ENCODE measurements at places on chromosomes 7 and 10.

DNA sequence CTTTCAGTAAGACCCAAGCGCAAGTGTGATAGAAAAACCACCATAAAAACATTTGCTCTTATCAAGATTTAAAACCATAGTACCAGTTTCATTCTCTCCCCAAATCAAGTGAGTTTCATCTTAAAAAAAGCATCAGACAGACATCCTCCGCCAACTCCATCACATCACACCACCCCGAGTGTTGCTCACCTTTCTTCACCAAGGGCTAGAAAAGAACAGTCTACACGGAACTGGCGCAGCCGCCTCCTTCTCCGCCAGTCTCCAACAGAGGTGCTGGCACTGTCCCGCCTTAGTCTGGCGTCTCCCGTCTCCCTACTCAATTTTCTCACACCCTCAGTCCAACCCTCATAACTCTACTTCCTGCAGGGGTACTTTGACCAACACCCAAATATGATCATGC, 46.9 kb upstream of the WIPI2 start:
- no peak for DNase-seq

- no peak for DNase-seq
Measured at GRCh38 chr10:126235979-126236851, 152.1 kb downstream of the ADAM12 start.

GRCh38 chr10:88017781-88018180, 154.4 kb downstream of the PTEN start:
- no peak for DNase-seq

DNA sequence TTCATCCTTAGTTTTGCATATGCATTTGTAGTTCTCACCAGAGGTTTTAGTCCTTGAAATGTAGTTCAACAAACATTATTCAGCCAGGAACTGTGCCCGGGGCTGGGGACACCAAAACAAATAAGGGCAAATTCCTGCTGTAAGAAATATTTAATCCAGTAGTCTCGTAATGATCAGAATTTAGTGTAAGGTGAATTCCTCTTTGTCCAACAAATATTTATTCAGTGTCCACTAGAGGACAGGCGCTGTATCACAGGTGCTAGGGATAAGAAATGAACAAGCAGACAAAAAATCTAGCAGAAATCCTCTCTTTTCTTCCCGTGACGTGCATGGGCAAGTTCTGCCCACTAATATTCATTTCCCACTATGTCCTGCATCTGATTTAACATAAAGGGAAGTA, 17.6 kb downstream of the LGI1 start:
- DNase-seq, result no peak

DNA sequence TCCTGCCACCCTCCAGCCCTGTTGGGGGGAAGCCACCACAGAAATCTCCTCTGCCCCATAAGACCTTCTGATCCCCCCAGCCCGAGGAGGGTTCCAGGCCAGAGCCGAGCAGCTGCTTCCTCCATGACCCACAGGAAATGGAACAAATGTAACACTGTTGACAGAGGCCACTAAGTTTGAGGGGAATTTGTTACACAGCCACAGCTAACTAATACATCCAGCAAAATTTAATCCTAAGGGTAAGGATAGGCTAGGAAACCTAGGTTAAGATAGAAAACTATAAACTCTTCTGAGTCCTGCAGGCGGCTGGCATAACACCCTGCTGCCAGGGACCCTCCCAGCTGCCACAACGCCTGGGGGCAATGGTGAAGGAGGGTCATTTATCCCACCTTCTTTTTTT, 66.8 kb upstream of the PDGFA start:
- DNase-seq, result no peak

GRCh38 chr7:17421941-17422340, 123.5 kb downstream of the AHR start:
- DNase-seq, result no peak

DNA sequence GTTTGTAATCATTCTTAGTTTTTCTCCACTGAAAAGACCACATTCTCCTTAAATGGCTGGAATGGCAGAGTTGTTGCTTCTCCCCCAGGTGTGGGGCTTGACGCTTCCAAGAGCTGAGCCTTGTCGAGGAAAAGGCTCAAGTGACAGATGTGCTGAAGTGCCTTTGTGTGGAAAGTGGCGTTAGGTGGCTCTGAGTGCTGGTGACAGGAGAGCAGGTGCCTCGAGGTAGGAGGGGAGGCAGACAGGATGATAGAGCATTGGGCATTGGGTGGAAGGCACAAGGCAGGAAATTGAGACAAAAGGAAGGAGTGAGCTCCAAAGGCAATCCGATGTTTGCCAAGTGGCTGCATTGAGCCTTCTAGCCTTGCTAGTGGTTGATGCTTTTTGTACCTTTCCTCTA, 6.7 kb downstream of the KIAA1217 start:
- no peak for DNase-seq

- DNase-seq, result no peak
Measured at GRCh38 chr7:101104193-101104713, 19.0 kb downstream of the TRIM56 start.

DNA sequence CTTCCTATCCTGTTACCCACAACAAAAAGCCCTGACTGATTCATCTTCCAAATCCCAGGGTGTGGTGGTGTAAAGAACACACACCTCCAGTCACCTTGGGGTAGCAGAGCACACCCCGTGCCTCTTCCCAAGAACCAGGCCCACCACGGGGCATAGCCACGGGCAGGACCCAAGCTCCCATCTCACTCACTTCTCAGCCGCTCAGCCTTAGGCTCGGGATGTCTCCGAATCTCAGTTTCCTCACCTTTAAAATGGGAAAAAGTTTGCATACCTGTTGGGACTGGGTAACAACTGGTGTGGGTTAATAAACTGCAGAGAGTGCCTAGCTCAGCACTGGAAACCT, 139.0 kb downstream of the FGFR2 start:
- no peak for DNase-seq

DNA sequence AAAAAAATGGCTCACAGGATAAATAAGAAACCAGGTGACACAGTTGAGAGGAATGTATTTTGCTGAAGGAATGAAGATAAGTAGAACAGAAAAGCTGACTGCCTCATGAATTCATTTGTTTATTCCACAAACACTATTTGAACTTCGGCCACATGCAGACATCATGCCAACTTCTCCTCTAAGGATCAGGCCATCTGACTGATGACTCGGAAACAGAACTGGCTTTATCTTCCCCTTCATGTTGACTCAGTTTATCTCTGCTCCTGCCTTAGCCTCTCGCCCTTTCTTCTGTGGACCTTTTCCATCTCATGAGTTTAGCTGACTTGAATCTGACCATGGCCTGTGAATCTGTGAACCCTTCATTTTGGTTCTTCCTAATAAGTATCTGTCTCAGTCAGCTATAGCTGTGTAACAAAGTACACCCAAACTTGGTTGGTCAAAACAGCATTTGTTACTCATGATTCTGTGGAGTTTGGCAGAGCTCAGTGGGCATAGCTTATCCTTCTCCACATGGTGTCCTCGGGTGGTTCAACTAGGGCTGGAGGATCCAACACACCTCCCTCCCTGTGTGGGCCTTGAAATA, 44.0 kb upstream of the GRID1 start:
- DNase-seq, result no peak

- no peak for DNase-seq
Measured at GRCh38 chr10:3469639-3470020, 297.0 kb upstream of the PITRM1 start.

DNA sequence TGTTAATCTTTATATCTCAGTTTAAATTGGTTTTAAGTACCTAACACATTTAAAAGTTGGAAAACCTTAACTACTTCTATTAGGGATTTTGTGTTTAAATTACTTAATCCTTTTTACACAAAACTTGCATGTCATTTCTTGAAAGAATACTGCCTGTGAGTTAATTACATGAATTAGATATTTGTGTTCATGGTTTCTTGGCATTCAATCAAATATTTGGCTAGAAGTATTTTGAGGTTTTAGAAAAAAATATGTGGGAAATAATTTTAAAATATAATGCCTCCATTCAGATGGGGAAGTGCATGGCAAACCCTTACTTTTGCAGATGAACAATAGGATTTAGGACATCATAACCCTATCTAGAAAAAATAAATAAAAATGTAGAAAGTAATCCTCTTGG, 186.5 kb upstream of the SEMA3E start:
- no peak for DNase-seq

GRCh38 chr10:63744060-63744941, 223.1 kb downstream of the REEP3 start:
- DNase-seq, result no peak

DNA sequence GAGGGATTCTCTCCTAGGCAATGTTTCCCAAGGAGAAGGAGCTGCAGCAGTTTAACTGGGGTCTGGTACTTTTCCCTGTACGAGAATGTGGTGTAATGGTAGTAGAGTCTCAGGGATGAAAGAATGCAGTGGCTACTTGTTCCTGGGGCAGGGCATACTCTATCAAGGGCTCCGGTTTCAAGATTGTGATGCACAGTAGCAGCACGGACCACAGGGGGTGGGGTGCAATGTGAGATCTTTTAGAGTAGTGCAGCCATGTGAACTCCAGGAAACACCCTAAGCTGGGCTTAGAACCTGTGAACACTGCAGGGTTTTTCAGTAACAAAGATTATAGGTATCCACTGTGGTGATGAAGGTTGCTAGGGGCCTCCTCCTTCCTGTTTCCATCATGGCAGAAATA, 903.9 kb downstream of the NRG3 start:
- DNase-seq, result no peak

- no peak for DNase-seq
Measured at GRCh38 chr7:46215987-46216567, 295.0 kb upstream of the IGFBP3 start.

DNA sequence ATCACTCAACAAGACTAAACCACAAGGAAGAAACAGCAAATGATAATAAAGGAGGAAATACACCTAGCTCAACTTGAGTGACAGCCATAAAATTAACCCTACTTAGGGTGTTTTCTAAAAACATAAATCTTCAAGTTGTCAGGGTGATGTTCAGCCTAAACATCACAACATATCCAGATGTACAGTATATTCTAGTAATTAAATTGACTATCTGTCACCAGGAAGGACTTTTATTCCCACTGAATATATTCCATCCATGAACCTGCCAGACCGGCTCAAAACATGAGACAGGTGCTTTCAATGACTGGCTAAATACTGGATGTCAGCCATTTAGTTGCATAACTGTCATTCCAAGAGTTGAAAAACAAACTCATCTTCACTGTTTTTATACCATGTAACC, 298.1 kb upstream of the NEBL start:
- DNase-seq, result no peak

DNA sequence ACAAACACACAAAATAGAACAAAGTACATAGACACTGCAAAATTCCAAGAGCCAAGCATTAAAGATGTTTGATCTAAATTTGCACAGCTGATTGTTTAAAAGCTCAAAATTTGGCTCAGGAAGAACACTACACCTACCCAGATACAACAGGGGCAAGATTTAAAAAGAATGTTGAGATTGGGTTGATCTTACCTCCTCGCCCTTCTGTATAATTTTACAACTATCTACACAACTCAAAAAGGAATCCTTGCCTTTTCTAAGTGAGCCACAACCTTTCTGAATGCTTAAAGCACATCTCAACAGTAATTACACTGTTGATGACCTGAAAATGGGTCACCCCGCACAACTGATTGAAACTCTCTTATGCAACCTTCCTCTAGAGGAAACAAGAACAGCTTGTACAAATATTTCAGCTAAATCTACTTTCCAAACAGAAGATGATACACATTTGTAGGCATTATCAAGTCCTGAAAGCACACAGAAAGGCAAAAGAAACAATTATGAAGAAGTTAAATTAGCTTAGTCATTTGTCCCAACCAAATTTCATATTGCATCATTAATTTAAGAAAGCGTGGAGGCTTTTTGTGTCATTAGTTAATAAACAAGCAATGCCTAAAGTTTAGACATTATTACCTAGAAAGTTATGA, 75.5 kb downstream of the UBE2H start:
- DNase-seq, result no peak

GRCh38 chr7:25379351-25380300, 151.3 kb upstream of the NPVF start:
- DNase-seq, result no peak

GRCh38 chr7:75737856-75738603, 711 bp downstream of the HIP1 start:
- DNase-seq, result no peak

GRCh38 chr10:69650589-69651261, 20.7 kb downstream of the FAM241B start:
- no peak for DNase-seq

GRCh38 chr7:155512246-155512887, 34.0 kb downstream of the CNPY1 start:
- no peak for DNase-seq

- DNase-seq, result no peak
Measured at GRCh38 chr10:128419466-128420019, 293.3 kb upstream of the MKI67 start.

DNA sequence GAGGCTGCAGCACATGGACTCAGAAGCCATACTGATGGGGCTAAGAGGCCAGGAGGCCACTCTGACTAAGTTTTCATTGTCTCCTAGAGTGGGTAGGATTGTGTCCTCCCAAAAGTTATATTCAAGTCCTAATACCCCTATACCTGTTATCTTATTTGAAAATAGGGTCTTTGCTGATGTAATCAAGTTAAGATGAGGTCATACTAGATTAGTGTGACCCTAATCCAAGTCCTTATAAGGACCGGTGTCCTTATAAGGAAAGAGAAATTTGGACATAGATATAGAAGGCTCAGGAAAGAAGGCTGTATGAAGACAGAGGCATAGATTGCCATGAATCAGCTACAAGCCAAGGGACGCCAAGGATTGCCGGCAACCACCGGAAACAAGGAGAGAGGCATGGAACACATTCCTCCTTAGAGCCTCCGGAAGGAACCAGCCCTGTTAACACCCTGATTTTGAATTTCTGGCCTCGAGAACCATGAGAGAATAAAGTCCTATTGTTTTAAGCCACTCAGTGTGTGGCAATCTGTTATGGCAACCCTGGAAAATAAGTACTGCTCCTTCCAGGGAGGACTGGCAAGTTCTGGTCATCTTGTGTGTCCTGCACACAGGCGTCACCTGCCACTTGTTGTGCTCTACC, 157.0 kb downstream of the EMX2 start:
- no peak for DNase-seq

- no peak for DNase-seq
Measured at GRCh38 chr10:3723766-3724165, 61.2 kb downstream of the KLF6 start.

GRCh38 chr10:7942316-7942715, 112.2 kb upstream of the GATA3 start:
- DNase-seq, result no peak

DNA sequence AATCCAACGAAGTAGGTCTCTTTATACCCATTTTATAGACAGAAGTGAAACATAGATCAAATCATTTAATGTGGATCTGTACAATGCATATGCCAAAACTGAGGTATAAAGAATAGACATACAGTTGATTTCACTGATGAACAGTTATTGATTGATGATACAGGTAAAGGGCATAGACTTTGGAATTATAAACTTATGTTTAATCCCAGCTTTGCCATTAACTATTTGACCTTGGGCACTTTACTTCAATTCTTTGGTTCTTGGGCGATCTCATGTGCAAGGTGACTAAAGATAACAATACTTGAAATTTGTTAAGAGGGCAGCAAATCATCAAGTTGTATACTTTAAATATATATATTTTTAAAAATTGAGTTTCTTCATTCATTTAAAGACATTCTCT, 28.6 kb downstream of the FRA10AC1 start:
- DNase-seq, result no peak

Data from stimulated activated CD8-positive, alpha-beta memory T cell treated with anti-CD3 and anti-CD28 coated beads, Interleukin-4, amount 100 ng/mL, for 4 hours (primary cell).